ENCODE measurements at places on chromosomes 2 and 18.

DNA sequence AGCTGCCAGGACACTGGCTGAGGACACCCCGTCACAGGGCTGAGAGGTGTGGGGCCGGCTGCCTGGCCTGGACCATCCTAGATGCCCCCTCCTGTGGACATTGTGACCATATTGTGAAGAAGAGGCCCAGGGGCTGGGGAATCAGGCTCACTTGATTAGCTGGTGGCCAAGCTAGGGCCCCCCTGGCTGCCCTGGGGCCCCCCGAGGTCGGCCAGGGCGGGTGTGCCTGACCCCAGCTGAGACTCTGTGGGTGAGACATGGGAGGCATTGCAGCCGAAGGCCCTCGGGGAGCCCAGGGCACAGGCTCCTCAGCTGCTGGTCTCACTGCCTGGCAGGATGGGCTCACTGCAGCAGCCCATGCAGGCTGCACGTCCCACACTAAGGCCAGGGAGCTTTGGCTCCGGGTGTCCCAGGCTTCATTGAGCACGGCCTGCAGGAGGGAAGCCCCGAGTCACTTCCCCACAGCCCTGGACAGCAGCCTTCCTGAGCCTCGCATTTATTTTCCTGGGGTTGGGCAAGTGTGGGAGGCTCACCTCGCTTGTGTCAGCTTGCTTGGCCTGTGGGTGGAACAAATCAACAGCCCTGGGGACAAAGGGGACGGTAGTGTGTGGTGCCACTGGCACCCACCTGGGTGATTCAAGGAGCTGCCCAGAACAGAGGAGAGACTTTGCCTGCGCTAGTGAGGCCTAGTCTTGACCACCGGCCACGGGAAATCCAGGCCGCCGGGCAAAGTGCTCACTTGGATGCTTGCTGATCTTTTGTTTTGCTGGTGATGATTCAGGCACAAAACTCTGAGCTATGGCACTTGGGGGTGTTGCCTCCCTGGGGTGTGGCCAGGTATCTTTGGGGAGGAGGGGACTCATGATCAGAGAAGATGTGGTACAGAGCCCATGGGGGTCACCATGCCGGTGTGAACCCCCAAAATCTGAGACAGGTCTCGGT, 1.3 kb downstream of the GAL3ST2 start:
- no peak for DNase-seq

DNA sequence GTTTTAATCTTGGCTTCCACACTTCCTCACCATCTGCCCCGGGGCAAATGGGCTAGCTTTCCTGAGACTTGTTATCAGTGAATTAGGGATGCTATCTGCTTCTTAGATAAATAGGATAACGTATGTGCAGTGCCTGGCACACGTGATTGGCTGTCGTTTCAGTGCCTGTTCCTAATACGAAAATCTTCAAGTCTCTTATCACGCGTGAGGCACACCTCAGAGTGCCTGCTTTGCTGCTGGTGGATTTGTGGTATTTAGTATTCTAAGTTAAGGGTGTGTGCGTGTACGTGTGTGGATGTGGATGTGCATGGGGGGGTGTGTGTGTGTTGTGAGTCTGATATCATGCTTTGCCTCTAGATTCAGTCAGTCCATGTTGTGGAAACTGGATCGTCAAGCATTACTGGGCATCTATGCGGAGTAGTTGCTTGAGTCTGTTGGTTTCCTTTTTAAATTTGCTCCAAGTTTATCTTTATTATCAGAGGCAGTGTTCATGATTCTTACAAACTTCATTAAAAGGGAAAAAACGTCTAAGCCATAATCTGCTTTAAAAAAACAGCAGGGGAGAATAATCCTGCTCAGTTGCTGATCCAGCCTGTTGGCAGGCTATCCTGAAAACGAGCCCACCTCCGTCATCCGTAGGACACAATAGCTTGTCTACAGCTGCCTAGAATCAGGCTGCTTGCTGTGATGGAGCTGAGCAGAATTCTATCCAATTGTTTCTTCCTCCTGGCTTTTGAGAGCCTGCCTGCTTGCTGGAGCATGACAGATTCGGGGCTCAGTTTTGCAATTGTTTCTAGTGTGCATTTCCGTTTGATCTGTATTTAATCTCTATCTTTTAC, 6.6 kb downstream of the SH3RF3 start:
- peak; percentile 27 for DNase-seq

GRCh38 chr2:216299588-216299987, 72.7 kb downstream of the MARCHF4 start:
- no peak for DNase-seq

DNA sequence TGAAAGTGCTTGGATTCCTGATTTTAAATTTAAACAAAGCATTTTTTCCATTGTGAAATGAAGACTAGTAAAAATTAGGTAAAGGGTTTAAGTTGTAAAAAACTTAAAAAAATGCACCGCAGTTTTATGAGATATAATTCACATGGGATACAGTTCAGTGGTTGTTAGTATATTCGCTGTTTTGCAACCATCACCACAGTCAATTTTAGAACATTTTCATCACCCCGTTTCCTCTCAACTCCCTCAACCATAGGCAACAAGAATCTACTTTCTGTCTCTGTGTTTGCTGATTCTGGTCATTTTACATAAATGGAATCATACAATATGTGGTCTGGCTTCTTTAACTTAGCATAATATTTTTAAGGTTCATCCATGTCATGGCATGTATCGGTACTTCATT, 4.0 kb downstream of the DGKD start:
- DNase-seq: no peak

DNA sequence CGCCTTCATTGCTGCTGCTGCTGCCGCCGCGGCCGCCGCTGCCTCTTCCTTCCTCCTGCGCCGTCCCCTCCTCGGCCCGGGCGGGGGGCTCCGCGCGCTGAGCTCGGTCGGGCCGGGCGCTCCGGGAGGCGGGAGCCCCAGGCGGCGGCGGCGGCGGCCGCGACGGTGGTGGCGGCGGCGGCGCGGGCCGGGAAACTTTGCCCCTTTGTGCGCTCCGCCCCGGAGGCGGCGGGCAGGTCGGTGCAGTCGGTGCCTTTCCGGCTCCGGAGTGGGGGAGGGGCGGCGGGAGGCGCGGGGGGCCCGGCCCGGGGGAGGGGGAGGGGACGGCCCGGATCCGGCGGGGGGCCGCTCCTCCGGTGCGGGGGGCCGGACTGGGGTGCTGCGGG, 205 bp downstream of the TET3 start:
- no peak for DNase-seq

DNA sequence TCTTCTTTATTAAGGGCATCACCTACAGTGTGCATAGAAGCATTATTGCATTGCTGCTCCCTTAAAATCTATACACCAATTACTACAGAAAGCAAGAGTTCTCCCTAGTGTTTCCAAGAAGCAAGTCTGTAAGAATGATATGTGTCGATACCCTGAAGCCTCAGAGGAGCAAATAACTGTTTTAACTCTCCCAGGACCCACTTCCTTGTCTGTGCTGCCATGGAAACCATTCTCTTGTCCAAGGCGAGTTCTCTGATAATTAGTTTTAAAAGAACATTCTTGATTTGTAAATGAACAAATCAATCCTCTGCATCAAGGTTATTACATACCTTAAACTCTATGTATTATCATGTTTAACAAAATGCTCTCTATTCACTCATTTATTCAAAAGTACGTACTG, 326.8 kb upstream of the KLHL14 start:
- DNase-seq: no peak

- no peak for DNase-seq
These were observed 402.9 kb downstream of the TNS1 start for GRCh38 chr2:217599906-217600305.

- DNase-seq: no peak
These were observed 71.4 kb upstream of the LAPTM4A start for GRCh38 chr2:20122864-20123263.

- DNase-seq: no peak
These were observed 981 bp downstream of the C2orf66 start for GRCh38 chr2:196808083-196808665.

DNA sequence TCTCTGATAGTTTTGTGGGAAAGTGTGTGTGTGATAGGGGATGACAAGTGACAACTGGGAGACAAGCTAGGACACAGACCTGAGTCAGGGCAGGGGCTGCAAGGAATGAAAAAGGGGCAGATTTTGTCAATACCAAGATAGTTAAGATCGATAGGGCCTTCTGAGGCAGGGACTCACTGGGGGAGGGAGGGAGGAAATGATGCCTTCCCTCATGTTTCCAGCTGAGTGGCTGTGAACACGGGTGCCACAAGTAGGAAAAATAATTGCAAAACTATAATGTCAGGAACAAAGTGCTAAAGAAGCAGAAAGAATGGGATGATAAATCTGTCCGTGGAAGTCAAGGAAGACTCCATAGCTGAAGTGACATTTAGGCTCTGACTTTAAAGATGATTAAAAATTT, 24.2 kb downstream of the CDH2 start:
- DNase-seq: peak; percentile 44

GRCh38 chr2:161327582-161327981, 19.4 kb downstream of the PSMD14 start:
- DNase-seq: no peak

GRCh38 chr18:42155024-42155423, 200.0 kb downstream of the PIK3C3 start:
- no peak for DNase-seq

DNA sequence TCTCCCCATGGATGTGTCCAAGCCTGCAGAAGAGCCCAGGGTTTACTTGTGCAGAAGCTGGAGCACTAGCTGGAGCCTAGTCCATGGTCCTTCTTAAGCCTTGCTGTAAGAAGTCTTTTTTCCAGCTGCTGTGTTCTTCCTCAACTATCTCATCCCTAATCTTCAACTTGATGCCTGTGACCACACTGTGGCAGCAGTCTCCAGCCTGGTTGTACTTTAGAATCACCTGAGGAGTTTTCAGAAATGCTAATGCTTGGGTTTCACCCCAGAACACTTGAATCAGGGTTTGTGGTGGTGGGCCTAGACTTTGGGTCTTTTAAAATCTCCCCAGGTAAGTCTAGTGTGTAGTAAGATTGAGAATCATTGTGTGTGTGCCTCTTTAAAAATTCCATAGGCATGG, 173.6 kb downstream of the ADCYAP1 start:
- no peak for DNase-seq

DNA sequence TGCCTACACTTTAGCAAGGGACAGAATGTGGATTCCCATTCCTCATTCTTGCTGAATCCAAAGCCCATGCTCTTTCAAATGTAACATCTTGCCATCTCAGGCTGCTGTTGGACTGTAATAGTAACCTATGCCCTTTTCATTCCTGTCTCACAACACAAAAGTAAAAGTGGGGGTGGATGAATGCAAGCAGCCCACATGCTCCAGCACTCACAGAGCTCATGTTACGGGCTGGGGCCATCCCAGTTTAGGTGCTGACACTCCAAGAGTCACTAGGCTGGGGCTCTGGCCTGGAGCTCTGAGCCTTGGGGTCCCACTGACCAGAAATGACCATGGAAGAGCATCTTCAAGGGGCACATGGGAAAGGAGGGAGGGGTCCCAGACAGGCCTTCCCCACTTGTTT, 47.6 kb downstream of the CCBE1 start:
- no peak for DNase-seq

DNA sequence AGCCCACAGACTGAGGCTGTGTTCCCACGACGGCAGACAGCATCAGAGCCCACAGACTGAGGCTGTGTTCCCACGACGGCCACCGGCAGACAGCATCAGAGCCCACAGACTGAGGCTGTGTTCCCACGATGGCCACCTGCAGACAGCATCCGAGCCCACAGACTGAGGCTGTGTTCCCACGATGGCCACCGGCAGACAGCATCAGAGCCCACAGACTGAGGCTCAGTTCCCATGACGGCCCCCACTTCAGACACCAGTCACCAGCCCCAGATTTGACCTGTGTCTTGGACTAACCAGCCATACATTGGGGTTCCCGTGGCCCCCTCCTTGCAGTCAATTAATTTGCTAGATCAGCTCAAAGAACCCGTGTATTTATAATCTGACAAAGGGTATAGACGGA, 57.8 kb upstream of the SNTG2 start:
- DNase-seq: no peak

DNA sequence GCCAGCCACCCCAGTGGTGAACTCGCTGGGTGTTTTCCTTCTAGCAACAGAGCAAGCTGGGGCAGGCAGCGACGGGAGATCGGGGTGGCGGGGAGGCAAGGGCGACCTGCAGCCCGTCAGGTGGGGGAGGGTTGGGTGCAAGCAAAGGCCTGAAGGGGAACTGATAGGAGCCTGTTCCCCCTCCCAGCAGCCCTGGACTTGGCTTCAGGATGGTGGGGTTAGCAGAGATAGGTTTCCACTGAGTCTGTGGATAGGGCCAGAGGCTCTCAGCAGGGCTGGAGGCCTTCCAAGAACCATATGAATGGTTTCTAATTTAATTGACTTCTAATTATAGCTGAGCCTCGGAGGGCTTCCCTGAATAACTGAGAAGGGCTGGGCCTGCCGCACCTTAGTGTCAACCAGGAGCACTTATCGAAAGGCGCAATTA, 55.3 kb downstream of the EDAR start:
- no peak for DNase-seq

DNA sequence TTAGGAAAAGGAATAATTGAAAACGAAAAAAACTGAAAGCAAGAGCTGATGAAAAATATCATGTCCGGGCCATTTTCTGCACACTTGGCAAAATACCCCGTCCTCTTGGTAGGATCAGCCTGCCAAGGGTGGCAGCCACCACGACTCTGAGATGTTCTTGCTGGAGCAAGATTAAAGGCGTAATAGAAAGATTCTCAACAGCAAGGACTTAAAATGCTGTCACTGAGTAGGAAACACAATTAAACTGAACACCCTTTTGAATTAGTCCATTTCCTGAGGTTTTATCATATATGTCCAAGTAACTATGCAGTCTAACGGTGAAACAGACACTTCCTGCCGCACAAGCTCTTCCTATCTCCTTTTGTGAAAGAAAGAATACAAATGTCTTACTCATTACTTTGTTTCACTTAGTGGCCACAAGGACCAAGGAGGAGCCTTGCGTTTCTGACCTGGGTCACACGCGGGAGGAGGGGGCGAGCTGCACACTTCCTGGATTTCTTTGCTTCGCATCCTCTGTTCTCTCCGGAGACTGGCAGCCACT, 222.7 kb downstream of the PIEZO2 start:
- DNase-seq: no peak

DNA sequence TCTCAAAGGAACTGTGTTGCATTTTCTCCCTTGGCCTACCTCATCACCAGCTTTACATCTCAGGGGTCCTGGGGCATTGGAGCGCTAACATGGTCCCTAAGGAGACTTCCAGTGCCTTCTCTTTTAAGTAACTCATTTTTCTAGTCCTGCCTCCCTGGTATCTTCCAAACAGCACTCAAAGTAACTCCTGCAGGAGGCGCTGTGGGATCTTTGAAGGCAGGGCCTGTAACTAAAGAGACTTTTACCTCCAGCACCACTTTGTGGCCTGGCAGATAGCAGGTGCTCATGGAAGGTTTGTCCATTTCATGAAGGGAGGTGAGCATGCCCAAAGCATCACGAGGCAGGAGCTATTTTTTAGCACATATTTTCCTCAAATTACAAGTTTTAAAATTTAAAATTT, 411.0 kb upstream of the GYPC start:
- DNase-seq: peak; percentile 3
